ENCODE measurements at places on chromosomes 5 and 9.

GRCh38 chr9:108468364-108468763 is 387.4 kb downstream of the ACTL7B start:
- no peak for DNase-seq

DNA sequence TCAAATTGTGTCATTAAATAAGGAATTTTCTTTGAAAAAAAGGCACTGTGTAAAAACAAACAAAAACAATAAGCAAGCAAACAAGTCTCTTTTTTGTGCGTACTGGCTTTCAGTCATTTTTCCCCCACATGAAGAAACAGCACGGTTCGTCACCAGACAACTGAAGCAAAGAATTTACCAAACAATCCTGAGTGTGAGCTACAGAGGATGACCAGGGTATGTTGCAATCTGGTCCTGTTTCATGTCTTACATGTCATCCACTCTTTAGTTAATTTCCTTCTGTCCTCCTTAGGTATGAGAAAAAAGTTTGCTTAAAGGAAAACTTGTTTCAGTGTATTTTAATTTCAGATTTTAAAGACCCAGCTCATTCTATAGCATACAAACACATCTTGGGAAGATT is 1080.7 kb upstream of the NUDT12 start:
- DNase-seq: no peak

GRCh38 chr5:150309101-150309885 is 6.6 kb upstream of the ARSI start:
- DNase-seq: peak; percentile 76

DNA sequence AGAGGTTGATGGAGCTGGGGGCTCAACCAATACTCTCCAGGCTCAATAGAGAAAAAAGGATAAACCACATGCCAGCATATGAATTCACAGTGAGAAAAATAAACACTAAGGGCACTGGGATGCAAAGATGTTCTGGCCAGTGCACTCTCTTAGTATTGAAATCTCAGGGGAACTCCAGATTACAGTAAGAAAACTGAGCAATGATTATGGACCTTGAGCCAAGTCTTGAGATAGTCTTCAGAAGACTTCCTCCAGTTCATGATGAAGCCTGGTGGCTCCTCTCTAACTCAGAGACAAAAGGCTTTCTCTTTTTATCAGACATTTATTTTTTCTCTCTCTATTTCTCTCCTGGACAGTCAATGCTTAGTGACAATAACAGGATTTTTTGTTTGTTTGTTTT is 139.8 kb upstream of the SPEF2 start:
- no peak for DNase-seq

GRCh38 chr9:79572608-79573411 is 1.0 kb downstream of the TLE4 start:
- DNase-seq: peak; percentile 68

DNA sequence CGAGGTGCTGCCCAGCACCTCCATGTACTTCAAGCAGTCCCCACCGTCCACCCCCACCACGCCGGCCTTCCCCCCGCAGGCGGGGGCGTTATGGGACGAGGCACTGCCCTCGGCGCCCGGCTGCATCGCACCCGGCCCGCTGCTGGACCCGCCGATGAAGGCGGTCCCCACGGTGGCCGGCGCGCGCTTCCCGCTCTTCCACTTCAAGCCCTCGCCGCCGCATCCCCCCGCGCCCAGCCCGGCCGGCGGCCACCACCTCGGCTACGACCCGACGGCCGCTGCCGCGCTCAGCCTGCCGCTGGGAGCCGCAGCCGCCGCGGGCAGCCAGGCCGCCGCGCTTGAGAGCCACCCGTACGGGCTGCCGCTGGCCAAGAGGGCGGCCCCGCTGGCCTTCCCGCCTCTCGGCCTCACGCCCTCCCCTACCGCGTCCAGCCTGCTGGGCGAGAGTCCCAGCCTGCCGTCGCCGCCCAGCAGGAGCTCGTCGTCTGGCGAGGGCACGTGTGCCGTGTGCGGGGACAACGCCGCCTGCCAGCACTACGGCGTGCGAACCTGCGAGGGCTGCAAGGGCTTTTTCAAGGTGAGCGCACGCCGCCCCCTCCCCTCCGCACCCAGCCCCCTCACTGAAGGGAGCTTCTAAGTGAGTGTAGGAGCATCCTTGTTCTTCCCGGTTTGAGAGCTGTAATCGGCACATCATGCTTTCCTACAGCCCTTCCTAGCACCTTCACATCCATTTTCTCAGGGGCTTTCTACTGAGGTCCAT is 6.9 kb downstream of the NR4A3 start:
- DNase-seq: peak; percentile 72

- no peak for DNase-seq
These were observed 68.2 kb downstream of the LRSAM1 start for GRCh38 chr9:127519301-127520166.

- no peak for DNase-seq
These were observed 201.2 kb downstream of the TSSK1B start for GRCh38 chr5:113233606-113234005.

- DNase-seq: no peak
These were observed 862.2 kb downstream of the DTWD2 start for GRCh38 chr5:118126159-118126558.

GRCh38 chr5:99102073-99102697 is 173.4 kb upstream of the CHD1 start:
- no peak for DNase-seq
